Activated CD4-positive, alpha-beta T cell treated with anti-CD3 and anti-CD28 coated beads for 48 hours (primary cell): ENCODE measurements at places on chromosomes 11 and 22.

GRCh38 chr11:46896719-46897406 lies 21.5 kb downstream of the LRP4 start:
- no peak for DNase-seq

DNA sequence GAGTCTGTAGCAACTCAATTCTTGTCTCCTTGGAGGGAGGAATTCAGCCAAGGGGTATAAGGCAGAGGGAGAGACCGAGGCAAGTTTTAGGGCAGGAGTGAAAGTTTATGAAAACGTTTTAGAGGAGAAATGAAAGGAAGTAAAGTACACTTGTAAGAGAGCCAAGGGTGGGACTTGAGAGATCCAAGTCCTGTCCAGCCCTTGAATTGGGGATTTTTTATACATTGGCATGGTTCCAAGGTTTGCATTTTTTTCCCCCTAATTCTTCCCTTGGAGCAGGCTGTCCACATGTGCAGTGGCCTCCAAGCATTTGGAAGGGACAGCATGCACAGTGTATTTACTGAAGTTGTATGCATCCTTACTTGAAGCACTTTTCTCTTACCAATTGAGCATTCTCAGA lies 192.1 kb downstream of the LUZP2 start:
- DNase-seq = no peak

DNA sequence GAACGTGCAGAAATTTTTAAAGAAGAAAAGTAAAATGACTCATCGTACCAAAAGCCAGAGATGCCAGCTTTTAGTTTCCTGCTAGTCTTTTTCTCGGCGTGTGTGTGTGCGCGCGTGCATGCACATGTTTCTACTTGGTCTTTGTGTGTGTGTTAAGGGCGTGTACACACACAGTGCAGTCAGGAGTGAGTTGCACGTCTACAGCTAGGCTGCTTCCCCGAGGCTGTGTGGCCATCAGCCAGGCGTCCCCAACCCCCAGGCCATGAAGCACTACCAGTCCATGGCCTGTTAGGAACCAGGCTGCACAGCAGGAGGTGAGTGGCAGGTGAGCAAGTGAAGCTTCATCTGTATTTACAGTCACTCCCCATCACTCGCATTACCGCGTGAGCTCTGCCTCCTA lies 36.4 kb downstream of the KCNQ1 start:
- peak; percentile 46 for DNase-seq

DNA sequence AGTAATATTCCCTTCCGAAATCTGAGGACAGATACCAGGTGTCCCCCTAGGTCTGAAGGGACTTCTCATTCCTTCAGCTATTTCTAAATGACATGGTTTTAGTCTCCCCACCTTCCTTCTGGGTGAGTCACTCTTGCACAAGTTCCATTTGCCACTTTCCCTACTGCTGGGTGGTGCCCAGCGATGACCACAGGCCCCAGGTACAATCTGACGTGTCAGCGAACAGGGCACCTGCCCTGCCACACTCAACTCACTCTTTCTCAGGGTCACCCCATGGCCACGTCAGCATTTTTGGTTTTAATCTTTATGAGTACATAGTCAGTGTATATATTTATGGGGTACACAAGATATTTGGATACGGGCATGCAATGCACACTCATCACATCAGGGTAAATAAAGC lies 17.2 kb downstream of the POU2AF1 start:
- DNase-seq = no peak

- DNase-seq = no peak
Measured at GRCh38 chr11:125157953-125158680, 6.4 kb upstream of the PKNOX2 start.

- peak; percentile 49 for DNase-seq
Measured at GRCh38 chr11:11230802-11231562, 122.1 kb downstream of the CSNK2A3 start.

- DNase-seq = no peak
Measured at GRCh38 chr11:48043991-48044512, 63.7 kb downstream of the PTPRJ start.

GRCh38 chr11:71064702-71065515 lies 187.5 kb downstream of the SHANK2 start:
- no peak for DNase-seq

DNA sequence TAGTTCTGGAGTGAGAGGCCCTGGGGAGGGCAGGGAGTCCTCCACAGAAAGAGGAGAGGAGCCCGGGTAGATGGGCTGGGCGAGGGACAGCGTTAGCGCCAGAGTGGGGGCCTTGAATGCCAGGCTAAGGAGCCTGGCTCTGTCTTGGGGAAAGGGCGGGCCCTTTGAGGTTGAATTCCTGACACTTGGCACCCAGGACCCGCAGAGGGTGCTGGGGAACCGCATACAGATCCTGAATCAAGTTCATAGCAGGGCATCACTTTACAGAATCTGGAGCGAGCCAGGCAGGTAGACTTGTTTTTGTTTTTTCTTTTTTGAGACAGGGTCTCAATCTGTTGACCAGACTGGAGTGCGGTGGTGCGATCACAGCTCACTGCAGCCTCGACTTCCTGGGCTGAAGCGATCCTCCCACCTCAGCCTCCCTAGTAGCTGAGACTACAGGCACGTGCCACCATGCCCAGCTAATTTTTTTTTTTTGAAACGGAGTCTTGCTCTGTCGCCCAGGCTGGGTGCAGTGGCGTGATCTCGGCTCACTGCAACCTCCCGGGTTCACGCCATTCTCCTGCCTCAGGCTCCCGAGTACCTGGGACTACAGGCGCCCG lies 6.1 kb downstream of the CARNS1 start:
- DNase-seq = no peak

DNA sequence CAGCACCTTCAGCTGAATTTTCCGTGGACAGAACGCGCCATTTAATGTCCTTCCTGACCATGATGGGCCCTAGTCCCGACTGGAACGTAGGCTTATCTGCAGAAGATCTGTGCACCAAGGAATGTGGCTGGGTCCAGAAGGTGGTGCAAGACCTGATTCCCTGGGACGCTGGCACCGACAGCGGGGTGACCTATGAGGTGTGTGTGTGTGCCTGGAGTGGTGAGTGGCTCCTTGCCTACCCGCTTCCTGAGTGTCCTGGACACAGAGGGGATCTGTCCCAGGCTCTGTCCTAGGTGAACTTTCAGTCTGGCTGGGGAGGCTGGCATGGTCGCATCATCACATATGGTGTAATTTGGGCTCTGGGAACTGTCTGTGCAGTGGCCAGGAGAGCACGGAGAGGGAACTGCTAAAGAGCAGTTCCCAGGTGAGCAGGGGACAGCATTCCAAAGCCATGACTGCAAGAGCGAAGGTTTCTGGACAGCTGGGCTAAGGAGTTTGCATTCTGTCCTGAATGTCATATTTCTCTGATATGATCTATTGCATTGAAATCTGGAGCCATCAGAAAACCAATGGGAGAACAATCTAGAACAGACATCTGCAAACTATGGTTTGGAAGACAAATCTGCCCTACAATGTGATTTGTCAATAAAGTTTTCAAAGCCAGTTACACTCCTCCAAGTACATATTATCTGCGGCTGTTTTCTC lies 104.3 kb downstream of the RRAS2 start:
- DNase-seq = no peak

- no peak for DNase-seq
Measured at GRCh38 chr11:57873196-57873911, 111.8 kb downstream of the CTNND1 start.

GRCh38 chr22:18950141-18950540 lies 14.0 kb upstream of the PRODH start:
- no peak for DNase-seq

DNA sequence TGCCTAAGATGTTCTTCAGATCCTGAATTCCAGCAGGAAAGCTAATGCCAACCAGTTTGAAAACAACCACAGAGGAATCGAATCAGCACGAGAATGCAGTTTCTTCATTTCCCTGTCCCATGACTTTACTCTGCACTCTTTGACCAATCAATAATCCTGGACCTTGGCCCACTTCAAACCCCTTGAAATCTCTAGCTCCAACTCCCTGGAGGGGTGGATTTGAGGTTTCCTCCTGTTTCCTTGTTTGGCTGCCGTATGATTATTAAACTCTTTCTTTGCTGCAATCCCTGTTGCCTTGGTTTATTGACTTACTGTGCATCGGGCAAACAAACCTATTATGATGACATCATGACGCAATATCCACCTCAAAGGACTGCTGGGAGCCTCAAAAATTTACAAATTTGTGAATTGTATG lies 109.3 kb downstream of the FBXO7 start:
- DNase-seq = no peak

- no peak for DNase-seq
Measured at GRCh38 chr22:43266076-43266475, 77.1 kb downstream of the SCUBE1 start.

DNA sequence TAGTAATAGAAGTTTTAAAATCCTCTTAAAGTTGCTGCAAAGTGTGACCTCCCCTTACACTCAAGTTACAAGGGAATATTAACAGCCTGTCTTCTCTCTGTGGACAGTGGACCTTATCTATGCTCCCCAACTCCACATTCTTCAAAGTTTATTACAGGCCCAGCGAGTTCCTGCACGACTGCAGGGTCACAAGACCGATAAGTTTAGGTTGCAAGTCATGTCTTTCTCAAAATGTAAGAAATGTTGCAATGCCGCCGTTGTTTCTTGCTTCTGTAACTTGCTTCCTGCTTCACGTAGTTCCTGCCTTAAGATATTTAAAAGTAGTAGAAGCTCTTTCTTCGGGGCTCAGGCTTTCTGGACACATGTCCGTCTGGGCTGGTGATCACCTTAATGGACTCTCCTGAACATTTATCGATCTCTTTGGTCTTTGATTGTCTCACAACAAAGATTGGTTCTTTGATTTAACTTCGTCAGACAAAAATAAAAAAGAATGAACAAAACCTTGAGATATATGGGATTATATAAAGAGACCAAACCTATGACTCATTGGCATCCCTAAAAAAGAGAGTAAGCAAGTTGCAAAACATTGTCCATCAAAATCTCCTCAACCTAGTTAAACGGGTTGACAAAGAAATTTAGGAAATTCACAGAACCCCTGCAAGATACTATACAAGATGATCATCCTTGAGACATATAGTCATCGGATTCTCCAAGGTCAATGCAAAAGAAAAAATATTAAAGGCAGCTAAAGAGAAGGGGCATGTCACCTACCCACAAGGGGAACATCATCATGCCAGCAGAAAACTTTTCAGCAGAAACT lies 45.4 kb upstream of the GLYAT start:
- no peak for DNase-seq

DNA sequence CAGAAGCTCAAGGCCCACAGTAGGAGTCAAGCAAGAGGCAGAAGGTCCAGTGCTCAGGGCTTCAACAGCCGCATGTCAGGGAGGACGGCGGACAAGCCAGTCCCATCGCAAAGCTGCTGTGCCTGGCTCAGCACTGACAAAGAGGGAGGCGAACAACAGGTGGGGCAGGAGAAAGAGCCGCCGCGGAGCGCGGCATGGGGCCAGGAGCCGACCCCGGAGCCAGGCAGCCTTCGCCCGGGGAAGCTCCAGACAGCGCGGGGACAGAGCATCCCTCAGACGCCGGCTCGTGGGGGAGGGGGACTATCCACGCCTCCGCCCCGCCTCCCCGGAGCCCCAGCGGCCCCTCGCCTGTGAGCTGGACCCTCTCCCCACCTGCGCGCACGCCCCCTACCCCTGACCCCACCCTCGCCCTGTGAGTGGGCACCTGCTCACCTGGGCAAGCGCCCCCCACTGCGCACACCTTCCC lies 369 bp downstream of the DHCR7 start:
- DNase-seq = peak; percentile 50

DNA sequence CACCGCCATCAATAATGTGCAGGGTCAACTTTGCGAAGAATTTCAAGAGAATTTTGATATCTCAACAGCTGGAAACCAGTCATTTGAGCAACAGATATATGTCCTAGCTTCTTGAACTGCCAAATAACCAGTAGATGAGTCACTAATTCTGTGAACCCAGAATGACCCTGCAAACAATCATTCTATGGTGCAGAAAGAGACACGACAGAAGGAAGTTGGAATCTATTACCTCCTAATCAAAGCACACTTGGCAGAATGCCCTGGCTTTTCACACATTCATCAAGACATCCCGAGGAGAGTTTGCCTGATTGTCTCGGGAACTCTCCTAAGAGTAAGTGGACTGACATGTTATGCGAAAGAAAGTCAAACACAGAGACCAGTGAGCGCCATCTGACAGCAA lies 621.1 kb downstream of the OPCML start:
- DNase-seq = no peak

DNA sequence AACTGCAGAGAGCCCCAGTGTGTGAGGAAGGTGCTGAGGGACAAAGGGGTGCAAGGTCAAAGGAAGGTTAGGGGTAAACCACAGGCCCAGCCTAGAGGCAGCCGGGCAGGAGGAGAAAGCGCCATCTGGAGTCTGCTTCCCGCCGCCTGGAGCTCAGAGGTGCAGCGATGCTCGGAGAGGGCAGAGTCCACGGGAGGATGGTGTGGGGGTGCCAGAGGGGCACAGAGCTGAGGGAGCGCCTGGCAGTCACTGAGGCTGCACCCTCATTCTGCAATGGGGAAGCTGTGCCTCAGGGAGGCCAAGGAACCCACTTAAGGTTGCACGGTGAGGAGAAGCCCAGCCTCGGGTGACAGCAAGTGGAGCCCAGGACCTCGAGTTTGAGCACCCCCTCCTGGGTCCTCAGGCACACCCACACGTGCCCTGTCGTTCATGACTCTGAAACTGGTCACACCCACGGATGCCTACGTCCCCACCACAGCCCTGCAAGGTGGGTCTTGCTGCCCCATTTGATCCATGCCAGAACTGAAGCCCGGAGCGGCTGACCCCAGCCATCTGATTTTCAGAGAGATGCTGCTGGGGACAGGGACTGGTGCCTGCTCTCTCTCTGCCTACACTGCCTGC lies 1.6 kb downstream of the IL2RB start:
- DNase-seq = peak; percentile 36

DNA sequence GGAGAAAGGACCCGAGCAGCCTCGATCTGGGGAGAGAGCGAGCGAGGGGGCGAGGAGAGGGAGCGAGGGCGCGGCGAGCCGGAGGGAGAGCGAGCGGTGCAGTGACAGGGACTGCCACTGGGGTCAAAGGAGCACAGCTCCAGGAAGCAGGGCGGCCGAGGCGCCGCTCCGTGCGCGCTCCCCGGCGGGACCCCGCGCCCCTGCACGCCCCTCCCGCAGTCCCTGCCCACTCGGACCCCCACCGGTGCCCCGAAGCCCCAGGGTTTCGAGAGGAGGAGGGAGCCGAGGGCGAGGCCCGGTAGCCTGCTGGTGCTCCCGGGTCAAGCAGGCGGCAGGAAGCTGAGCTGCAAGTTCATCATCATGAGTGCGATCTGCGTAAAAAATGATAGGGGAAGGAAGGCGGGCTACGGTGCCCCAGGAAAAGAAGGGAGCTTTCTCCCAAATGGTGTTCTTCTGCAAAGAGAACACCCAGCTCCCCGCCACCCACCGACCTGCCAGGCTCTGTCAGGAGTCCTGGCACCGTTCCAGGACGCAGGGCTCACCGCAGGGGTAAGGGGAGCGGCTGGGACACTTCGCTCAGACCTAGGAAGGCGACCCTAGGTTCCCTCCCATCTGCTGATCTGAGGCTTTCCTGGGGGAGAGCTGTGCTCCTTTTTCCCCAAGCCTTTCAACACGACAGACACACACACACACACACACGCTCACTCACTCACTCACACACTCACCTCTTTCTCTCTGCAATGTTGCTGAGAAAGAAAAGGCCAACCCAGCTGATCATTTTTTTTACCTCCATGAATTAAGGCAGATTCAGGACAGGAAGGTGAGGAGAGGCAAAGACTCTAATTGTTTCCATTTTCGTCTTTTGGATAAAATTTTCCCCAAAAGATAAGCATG lies at the start of gene MPPED2:
TSS of gene MPPED2 (minus strand) at position 103 of the 894 bp plus-strand sequence. CDS start 5,980 bp downstream, outside the sequence.
- peak; percentile 54 for DNase-seq
